ENCODE measurements at places on chromosomes 3 and 15.
A peak's percentile ranks its signal among the peaks of the same experiment; 100 is the strongest.

DNA sequence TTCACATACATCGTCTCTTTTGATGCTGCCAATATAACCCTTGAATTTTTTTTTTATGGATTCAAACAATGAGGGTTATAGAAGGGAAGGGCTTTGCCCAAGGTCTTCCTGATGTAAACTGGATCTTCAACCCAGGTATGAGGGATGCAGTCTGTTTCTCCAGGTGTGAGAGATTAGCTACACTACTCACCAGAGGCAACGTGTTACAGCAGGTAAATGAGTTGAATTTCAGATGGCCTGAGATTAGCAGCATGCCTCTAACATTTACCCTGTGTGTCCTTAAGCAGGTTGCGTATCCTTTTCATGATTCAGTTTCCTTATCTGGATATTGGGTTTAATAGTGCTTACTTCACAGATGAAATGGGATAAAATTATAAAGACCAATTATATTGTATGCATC is 1.9 kb downstream of the RTP4 start:
- no peak for DNase-seq

GRCh38 chr3:105853801-105854432 is 14.9 kb downstream of the CBLB start:
- no peak for DNase-seq

- DNase-seq: no peak
Measured at GRCh38 chr15:35603301-35603700, 57.3 kb upstream of the DPH6 start.

GRCh38 chr3:115518100-115518852 is 105.0 kb upstream of the GAP43 start:
- no peak for DNase-seq

DNA sequence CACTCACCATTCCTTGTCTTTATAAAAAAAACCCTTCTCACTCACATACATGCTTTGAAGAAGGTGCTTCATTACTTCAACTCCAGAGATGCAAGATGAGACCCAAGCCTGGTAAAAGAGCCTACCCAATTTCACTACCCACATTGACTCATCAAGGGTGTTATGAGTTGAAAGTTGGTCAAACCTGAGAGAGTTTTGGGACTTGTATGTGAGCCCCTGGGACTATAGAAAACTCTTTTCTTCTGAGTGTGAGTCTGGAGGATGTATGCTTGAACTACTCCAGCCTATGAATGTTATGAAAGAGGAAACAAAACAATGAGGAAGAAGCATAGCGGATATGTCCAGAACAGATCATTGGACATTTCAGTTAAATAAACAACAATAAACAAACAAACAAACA is 106.5 kb upstream of the SATB1 start:
- no peak for DNase-seq

- no peak for DNase-seq
Measured at GRCh38 chr3:8945890-8946600, 17.2 kb downstream of the RAD18 start.

GRCh38 chr3:175404621-175405020 is 545.5 kb downstream of the NAALADL2 start:
- DNase-seq: no peak

DNA sequence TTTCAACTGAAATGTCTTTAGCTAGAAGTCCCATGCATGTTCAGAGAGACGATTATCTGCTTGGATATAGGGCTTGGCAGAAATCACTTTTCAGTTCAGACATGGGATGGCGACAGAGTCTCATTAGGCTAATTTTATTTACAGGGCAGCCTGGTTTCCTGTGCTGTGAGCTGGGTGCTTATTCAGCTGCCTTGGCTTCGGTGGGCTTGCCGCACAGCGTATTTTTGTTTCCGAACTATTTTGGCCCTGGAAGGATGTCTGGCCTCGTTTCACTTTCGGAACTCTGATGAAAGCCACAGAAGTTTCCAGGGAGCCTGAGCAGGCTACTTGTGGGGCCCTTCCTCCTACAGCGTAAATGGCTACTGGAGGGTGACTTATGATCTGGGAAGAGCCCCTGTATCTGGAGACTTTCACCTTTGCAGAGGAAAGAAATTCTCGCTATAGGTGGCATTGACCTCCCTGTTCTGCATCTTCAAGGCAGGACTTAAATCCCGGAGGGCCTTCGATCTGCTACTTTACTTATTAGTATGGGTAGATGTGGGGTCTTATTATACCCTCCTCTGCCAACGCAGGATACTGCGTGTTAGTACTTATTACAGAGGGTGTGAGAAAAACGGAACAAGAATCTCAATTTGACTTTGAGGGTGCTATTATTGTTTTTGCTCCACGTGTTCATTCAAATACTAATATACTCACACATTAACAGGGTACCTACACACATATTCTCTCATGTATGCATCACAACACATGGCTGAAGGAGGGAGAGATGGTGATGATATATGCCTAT is 364.0 kb upstream of the RBMS3 start:
- DNase-seq: peak; percentile 35

DNA sequence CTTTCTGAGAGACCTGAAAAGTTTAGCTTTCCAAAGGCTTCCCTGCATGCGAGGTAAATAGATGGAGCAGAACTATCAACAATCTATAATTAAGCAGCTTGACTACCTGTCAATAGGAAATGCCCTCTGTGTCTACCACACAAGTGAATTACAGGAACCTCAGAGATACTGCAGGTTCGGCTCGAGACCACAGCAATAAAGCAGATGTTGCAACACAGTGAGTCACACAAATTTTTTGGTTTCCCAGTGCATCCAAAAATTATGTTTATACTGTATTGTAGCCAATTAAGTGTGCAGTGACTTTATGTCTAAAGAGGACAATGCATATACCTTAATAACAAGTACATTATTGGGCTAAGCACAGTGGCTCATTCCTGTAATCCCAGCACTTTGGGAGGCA is 252.0 kb downstream of the UBE2E2 start:
- peak; percentile 1 for DNase-seq

DNA sequence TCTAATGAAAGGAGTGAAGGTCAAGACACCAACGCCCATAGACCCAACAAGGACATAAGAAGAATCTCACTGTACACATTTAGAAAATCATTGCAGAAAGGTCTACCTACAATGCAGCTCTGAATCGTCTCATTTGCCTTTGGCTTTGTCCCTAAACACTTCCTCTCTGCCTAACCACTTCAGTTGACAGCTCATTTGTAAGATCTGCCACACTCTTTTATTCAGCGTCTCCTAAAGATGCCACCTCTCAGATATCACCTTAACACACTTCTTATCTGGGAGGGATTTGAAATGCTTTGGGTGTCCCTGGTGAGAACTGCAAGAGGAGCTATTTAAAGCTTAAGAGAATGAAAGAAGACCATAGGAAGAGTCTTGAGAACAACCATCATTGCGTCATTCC is 38.7 kb downstream of the RAB27A start:
- peak; percentile 71 for DNase-seq
